ENCODE measurements at places on chromosomes 2 and 18. TPM values are rescaled to one million over a fixed set of nuclear protein-coding genes. Genes with fewer than 3 reads are reported as not detected.

DNA sequence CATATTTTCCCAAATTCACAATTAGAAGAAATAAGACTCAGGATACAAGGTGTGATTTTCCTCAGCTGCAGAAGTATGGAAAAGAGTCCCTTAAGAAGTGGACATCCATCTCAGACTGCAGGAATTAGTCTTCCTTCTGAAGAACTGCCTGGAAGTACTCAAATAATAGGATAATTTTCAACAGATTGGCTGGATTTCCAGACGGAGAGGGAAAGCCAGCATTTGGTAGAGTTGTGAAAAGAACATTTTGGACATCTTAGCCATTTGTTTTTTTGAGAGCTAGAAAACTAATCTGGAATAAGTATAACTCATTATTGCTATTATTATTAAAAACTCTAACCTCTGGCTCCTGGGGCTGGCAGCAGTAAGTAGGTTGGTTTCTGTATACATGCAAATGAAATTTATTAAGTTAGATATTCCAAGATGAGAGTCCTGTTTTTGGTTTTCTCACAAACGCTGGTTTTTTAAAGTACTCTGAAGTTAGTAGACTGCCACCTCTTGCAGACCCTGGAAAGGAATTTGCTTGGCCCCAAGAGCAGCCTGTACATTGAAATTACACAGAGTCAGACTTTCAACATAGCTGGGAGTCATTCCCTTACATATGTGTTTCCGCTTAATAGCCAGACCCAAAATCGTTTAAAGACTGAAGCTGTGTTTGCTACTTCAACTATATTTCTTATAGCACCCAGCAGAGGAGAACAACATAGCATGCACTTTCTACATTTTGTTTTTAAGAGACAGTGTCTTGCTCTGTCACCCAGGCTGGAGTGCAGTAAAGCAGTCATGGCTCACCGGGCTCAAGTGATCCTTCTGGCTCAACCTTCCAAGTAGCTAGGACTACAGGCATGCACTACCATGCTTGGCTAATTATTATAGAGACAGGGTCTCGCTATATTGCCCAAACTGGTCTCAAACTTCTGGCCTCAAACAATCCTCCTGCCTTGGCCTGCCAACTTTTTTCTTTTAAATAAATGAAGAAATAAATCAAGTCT lies 142.4 kb downstream of the THADA start:
- DNase-seq = no peak

EML6 gene
- total RNA-seq = 20.0 TPM

LRRC30 gene
- not detected for total RNA-seq

HOXD12 gene
- not detected for total RNA-seq

DNA sequence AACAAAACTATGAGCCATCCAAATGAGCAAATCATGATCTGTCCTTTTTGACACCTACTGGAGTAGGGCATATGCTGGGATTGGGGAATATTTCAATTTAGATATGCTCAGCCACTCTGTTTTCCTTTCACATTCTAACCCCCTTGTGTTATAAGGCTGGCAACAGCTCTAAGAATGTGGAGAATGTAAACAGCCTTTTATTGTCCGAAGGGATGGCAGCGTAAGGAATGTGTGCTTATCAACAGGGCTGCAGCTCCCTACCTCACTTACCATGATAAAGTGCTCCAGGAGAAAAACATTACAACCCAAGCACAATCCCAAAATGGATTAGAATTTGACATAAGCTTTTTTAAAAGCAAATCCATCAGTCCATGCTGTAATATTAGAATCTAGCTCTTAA lies 2.2 kb downstream of the NXPH2 start:
- DNase-seq = no peak

DNA sequence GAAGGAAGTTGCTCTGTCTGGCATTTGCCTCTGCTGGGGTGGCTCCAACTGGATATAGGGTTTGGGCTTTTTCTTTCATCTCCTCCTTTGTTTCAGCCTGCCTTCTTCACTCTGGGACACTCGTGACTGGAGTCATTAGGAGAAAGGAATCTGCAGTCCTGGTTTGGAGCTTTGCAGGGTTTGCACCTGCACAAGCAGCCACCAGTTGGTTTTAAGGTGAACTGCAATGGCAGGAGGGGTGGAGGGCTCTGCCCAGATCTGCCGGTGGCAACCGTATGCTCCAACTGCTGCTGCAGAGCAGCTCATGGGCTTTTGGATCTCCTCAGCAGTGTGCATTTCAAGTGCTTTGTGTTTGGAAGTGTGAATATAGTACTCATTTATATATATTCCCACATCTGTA lies 131.3 kb upstream of the MGAT5 start:
- DNase-seq = no peak

SKOR2 gene
- 0.55 TPM for total RNA-seq

CRYGC gene
- not detected for total RNA-seq

- DNase-seq = no peak
Measured at GRCh38 chr18:5993938-5994337, 98.6 kb upstream of the TMEM200C start.

DNA sequence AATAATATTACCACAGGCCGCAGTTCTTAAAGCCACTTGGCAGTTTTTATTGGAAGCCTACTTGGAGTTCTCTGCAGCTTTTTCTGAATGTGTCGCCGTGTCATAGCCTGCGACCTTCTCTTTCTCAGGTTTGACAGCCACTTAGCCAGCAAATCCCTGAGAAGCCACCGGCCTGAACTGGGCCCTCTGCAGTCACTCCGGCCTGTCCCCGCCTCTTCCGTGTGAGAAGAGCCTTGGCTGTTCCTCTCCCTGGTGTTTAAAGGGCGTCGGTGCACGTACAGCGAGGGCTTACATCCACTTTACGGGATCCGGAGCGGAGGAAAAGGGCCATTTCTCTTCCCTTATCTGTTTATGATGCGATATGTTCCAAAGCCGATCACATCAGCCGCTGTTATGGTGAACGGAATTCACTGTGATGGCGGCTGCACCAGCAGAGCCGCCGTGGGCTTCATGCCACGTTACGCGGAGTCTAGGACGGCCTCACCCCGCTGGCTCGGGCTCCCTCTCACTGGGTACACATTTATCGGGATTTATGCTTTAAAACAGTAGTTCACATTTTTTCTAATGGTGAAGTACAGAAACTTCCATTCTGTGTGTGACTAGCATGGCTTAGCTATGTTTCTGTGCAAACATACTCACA lies 66.8 kb downstream of the GBX2 start:
- no peak for DNase-seq

DNA sequence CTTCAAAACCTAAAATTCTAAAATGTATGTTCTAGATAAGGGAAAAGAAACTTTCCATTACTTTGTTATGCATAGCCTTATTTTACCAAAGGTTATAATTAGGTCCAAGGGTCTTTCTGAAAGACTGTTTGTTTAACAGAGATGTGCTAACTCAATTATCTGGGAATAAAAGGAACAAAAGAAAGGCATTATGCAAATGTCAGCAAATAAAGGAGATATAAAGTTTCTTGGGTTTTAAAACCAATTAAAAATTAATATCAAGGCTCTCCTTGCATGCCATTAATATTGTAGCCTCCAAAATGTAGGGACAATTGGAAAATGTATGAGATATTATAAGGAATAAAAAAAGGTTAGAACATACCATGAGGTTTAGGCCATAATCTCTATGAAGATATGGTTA lies 87.8 kb upstream of the DOCK10 start:
- DNase-seq = no peak

CD8B2 gene
- 0.40 TPM for total RNA-seq

ITPRIPL1 gene
- total RNA-seq = 7.5 TPM

DNA sequence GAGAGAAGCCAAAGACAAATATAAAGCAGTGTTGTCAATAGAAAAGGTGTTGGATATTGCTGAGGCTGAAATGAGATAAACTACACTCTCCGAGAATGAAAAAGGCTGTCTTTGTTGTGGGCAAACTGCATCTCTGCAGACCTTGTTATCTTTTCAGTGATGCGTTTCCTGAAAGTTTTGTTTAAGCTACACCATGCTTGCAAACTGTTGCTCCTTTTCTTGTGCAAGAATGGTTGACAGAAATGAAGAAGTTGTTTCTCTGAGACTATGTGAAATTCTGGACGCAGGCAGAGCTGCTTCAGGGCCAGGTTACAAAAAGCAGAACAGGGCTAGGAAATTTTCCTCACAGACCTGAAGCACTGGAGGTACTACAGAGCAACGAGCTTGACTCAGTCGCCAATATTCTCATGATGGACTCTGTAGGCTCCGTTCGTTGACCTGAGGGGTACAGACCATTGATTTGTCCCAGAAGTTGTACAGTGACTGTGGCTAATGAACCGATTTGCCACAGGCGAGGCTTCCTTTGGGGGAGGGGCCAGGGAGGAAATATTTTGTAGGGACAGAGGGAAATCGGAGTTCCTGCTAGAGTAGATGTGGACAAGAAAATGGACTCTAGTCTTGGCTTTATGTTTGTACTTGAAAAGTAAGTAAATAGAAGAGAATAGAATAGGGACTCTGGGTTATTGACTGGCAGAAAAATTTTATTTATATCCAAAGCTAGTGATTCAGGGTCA lies 3.5 kb upstream of the ATL2 start:
- DNase-seq = no peak

AFF3 gene
- 43.6 TPM for total RNA-seq

GRCh38 chr2:189128970-189129369 lies 50.6 kb downstream of the COL5A2 start:
- no peak for DNase-seq

ZNF236 gene
- 18.4 TPM for total RNA-seq

TSPYL6 gene
- 0.30 TPM for total RNA-seq

FAM110C gene
- 3.8 TPM for total RNA-seq

DNA sequence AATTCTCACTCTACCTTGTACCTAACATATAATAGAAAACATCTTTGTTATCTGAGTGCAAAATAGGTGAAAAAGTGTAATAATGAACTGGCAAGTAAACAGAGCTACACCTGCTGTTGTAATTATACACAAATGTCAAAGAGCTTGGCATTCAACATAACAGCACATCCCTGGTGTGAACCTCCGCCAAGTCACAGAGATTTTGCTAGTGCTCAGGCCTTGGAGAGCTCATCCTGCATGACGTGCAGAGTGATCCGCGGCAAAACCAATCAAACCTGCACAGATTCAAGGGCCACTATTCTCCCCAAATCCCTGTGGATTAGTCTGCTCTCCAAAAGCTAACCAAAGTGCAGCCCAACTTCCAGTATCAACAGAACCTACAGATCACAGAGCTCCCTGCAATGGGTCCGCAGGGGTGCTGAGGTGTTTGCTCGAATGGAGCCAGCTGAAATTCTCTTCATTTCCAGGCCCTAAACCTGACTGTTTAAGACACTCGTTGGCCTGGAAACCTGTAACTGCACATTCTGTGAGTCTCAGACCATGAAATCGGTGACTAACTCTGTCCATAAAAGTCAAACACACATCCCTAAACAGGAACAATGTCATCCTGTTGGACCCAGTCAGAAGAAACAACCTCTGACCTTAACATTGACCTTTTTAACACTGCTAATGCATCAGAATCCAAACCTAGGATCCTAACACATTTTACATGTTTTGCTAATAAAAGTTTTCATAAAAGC lies 111.8 kb downstream of the EPB41L3 start:
- DNase-seq = no peak

DNA sequence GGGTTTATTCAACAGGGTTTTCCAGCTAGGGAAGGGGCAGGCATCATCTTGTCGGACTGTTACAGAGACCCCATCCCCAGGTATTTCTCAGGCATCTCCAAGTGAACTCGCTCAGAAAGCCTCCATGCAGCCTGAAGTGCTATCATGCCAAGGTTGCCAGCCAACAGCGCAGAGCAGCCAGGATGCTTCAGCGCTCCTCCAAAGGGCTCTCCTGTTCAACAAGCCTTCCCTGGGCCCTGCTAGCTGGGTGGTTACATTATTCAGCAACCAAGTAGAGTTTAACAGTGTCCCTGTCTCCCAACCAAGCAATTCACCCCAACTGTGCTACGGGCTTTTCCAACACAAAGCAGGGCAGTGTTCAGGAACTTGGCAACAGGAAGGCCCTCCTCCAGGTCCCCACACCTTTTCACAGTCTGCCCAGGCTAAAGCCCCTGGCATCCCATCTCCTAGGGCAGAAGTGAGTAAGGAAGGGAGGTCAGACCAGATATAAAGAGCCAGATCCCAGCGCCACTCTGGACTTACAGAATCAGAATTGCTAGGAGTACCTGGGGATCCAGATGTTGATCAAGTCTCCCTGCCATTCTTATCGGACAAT lies 52.9 kb downstream of the ZBTB7C start:
- DNase-seq = no peak

KCNS3 gene
- 22.8 TPM for total RNA-seq

- DNase-seq = no peak
Measured at GRCh38 chr2:68387408-68388350, 22.6 kb downstream of the PLEK start.
